ENCODE measurements at places on chromosomes 7 and 10. TPM values are rescaled to one million over a fixed set of nuclear protein-coding genes. Genes with fewer than 3 reads are reported as not detected.

Gene PDE1C
- total RNA-seq, result 35.7 TPM

Gene CLIP2
- 9.5 TPM for total RNA-seq

Gene SLC16A9
- total RNA-seq, result 0.90 TPM

Gene TUBB8
- total RNA-seq, result not detected

All from right atrium auricular region (tissue), 2 donors.